ENCODE measurements at places on chromosomes 11 and 22.

- no peak for DNase-seq
Observed at GRCh38 chr11:133146697-133147306, 385.5 kb downstream of the OPCML start.

GRCh38 chr22:29642694-29643093 lies 39.3 kb downstream of the NF2 start:
- no peak for DNase-seq

DNA sequence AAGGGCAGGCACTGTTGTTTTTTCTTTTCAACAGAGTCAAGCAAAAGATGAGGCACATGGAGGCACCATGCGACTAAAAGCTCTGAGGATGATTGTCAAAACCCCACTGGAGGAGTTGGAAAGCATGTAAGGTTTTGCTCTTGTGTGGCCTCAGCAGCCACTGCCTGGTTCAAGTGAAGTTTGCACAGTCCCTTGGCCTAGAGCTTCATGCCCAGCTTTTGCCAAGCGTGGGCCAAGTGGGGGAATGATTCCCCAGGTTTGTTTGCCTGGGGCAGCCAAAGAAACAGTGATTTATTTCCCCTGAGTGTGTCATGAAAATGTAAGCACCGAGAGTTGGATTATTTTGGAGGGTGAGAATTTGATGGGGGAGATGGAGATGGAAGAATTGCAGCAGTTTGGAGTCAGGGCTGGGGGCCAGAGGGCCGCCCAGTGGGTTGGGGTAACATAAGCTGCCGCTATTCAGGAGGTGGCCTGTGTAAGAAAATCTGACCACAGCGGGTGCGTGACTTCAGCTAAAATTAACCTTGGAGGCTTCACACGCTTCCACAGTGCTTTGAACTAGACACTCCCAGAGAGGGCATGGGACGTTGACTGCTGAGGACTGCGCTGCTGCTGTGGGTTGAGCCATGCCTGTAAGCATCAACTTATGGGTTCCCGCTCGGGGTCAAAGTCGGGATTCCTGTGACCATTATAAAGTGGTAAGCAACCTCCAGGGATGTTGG lies 100.7 kb downstream of the NAV2 start:
- DNase-seq = no peak

GRCh38 chr22:31830721-31831070 lies 76.9 kb downstream of the DEPDC5 start:
- no peak for DNase-seq

DNA sequence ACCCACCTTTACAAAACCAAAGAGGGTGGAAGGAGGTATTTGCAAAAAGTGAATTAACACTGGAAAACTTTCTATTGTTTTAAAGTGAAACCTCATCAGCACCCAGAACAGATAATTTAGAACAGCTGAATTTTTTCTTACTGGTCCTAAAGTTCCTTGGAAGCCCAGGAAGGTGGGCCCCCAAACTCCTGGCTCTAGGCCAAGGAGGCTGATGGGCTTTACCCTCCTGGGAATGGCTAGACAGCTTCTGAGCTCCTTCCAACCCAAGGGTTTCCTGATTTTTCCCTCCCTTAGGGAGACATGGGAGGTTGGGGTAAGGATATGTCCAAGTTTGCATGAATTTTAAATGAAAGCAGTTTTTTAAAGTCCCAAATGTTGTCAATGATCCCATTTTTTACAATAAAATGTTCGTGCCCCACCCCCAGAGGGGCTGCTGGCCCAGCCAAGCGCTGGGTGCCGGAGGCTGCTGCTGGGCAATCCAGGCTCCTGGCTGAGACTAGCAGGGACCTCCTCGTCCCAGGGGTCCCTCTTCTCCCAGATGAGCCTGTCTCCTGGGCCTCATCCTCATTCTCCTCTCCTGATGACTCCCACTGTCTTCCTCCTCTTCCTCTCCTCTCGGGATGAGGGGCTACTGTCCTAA lies 28.4 kb downstream of the RELT start:
- no peak for DNase-seq

DNA sequence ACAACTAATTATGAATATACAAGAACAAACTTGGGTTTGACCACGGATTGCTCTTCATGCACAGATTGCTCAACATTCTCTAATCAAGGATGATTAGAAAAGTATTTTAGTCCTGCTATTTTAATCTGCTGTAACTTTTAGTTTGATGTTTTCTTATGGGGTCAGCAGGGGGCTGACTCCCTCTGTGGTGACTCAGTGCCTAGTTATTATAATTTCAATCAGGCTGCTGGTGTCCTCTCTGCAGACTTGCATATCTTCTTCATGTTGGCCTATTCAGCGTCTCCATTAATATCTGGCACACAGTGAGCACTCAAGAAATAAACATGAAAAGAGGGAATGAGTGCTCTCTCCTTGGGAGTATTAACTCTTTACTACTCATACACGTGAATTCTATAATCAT lies 223.8 kb upstream of the DDI1 start:
- DNase-seq = no peak

DNA sequence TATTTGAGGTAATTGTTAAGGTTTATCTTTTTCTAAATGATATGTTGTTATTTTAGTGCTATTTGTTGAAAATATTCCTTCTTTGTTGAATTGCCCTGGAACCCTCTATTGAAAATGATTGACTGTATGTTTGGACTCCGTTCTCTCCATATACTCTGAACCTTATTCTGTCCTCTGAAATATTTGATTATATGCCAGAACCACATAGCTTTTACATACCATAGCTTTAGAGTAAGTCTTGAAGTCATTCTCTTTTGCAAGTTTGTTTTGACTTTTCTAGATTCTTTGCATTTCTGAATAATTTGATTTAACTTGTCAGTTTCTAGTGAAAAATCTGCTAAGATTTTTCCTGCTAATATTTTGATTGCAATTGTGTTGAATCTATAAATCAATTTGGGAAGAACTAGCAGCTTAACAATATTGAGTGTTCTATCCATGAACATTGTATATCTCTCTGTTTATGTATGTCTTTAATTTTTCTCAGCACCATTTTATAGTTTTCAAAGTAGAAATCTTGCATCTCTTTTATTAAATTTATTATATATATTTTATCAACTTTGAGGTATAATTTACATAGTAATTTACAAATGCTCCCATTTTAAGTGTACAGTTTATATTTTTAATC lies 51.7 kb upstream of the PITPNB start:
- DNase-seq = no peak

- no peak for DNase-seq
Observed at GRCh38 chr22:45278125-45278524, 6.6 kb upstream of the UPK3A start.

DNA sequence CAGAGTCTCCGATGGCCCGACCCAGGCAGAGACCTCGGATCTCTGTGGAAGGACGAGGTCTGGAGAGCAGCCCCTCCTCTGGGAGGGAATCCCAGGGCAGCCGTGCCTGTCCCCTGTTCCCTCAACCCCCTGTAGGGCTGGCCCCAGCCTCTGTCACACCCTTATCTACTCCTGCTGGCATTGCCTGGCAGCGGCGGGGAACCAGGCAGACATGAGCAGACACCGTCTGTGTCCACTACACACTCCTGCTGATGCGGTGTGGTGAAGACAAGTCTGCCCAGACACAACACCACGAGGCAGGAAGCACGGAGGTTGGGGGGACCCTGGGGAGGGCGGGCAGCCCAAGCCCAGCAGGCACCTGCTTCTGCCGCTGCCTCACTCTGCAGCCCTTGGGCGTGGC lies 52.5 kb upstream of the A4GALT start:
- DNase-seq = no peak

- DNase-seq = no peak
Observed at GRCh38 chr22:31119026-31119717, 3.6 kb upstream of the INPP5J start.

GRCh38 chr11:46834821-46835220 lies 11.3 kb downstream of the CKAP5 start:
- no peak for DNase-seq

DNA sequence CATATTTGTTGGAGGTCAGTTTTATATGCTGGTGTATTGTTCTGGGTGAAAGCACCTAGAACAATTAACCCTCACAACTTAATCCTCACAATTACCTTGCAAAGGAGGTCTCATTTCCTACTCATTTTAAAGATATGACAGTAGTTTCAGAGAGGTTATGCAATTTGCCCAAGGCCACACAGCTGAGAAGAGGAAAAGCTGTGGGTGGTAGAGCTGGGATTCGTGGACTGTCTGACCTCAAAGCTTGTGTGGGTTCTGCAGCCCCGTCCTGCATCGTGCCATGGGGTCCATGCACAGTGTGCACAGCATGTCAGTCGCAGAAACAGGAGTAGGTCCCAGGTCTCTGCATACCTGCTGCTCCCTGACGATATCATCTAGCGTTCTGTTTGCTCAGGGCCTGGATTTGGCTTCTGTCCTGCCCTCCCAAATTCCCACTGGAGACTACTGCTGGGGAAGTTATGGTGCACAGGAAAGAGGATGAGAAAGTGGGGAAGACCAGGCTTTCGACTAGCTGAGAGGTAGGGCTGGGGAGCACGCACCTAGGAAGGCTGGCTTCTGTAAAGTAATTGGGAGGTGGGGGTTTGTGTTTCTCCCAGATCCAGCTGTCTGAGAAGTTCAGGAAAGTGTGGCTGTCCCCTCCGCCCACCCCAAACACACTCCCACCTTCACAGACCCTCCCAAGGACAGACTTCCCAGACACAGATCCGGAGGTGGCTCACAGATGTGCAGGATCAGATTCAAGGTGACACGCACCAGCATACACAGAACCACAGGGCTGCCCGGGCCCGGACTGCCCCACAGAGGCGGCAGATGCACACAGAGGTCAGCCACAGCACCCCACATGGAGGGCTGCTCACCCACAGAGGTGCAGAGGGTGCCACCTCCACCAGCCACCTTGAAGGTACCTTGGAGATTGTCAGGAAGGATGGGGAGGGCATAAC lies 2.0 kb downstream of the BACE1 start:
- DNase-seq = no peak

- no peak for DNase-seq
Observed at GRCh38 chr11:124514131-124514530, 29.3 kb downstream of the OR8B12 start.

DNA sequence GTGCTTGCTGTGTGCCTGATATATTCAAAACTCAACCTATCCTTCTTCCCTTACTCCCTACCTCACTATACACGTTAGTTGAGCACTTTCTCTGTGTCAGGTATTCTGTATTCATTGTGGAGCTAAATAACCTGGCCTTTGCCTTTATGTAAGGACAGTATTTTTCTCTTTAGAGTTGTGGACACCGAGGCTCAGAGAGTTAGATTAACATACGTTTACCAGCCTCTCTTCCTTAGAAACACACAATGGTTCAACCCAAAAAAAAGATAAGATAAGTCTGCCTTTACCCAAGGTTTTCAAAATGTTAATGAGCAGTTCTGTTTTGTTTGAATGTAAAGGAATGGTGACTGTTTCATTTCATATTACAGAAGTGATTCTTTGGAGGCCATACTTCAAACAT lies 45.0 kb downstream of the CBL start:
- DNase-seq = no peak

DNA sequence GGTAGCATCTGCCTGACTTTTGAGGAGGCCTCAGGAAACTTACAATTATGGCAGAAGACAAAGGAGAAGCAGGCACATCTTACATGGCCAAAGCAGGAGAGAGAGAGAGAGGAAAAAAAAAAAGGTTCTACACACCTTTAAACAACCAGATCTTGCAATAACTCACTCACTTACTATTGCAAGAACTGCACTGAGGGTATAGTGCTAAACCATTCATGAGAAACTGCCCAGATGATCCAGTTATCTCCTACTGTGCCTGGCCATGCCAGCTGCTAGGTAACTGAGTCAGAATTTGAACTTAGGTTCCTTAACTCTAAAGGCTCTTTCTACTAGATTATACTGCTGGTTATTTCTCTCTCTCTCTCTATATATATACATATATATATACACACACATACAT lies 7.3 kb downstream of the HORMAD2 start:
- no peak for DNase-seq

DNA sequence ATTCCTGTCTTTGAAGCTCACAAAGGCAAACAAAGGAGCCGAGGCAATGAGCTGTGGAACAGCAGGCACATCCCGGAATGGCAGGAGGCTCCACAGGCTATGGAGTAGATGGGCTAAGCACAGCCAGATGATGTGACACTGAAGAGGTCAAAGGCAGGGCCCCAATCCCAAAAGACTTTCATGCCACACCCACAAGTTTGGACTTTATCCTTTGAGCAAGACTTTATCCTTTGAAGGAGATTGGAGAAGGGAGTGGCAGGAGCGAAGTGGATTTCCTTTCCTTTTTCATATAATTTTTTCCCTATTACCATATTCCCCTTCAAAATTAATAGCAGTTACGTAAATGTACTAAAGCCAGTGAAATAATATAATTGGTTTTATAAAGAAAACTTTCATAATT lies 379.4 kb downstream of the CADM1 start:
- no peak for DNase-seq

- peak; percentile 40 for DNase-seq
Observed at GRCh38 chr11:119091178-119091577, 6.5 kb downstream of the HMBS start.

DNA sequence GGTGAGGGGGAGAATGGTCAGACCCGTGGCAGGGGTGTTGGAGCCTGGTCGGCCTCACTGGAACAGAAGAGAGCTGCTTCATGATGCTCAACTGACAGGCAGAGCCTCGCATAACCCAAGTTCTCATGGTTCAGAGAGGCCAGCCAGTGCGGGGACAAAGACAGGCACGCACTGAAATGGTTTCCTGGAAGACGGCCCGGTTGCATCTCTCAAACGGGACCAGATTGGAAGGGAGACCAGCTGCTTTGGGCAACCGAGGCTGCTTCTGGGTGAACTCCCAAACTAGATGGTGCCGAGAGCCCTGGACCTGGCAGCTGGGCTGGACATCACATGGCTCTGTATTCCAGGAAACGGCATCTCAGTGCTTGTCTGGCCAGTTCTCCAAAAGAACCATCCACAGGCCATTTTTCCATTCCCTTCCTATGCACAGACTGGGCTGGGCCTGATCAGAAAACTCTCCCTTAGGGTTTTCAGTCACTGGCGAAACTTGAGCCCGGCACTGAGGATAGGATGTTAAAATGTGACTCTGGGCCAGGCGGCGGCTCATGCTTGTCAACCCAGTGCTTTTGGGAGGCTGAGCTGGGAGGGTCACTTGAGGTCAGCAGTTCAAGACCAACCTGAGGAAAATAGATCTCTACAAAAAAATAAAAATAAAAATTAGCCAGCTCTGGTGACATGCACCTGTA lies 80.1 kb upstream of the PRODH start:
- DNase-seq = no peak

DNA sequence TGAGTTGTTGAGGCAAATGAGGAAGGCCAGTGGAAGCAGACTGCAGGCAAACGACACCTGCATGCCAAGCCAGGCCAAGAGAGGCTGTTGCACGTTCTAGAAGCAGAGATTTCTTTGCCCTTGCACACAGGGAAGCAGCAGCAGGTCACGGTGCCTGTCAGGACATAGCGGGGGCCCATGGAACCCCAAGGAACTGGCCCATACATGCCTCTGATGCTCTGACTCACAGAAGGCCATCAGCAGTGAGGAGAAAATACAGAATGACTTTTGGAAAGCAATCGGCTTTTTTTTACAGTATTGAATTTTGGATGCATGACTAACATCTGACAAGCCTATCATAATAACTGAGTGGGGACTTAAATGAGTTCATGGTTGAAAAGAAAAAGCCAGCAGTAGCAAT lies 123.9 kb downstream of the MPPED1 start:
- DNase-seq = no peak

GRCh38 chr11:70908223-70908622 lies 344.2 kb downstream of the SHANK2 start:
- DNase-seq = no peak

GRCh38 chr11:65503368-65503948 lies 4.6 kb downstream of the MALAT1 start:
- peak; percentile 16 for DNase-seq

- no peak for DNase-seq
Observed at GRCh38 chr22:31134688-31135087, 5.6 kb downstream of the PLA2G3 start.

Data from NB4 (cell line).